ENCODE measurements at places on chromosomes 2 and 18. TPM values are rescaled to one million over a fixed set of nuclear protein-coding genes. Genes with fewer than 3 reads are reported as not detected.

GRCh38 chr2:235216901-235217300, 265.1 kb downstream of the SH3BP4 start:
- H3K4me1 ChIP-seq: no peaks in the 10 kb centered on the region
- no peaks in the 10 kb centered on the region for H3K36me3 ChIP-seq
- no peaks in the 10 kb centered on the region for H3K27me3 ChIP-seq
- H3K27ac ChIP-seq: no peak overlapping the region

DNA sequence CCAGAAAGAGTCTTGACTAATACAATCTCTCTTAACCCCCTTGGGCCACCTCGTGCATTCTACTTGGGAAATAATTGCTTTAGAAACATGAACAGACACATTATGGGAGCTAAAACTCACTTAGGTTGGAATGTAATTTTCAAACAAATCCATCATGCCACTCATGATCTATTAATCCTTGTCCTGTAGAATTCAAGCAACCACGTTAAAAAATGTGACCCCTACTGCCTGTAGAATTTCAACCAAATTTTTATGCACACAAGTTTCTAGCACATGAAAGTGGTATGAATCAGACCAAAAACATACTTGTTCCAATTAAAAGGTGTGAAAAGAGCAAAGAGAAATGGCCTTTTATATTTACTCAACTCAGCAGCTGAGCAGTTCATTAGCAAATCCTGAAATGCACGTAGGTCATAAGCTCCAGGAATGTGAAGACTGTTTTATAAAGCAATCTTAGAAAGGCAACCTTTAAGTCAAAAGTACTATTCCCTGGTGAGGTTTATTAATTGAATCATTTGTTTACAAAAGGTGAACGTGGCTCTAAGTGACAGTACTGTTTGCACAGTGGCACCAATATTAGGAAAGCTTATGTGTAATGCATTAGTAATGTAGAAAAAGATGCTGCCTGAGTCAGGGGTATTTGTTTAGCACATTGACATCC, 459.4 kb upstream of the UBE2E3 start:
- H3K4me1 ChIP-seq: no peaks in the 10 kb centered on the region
- H3K27me3 ChIP-seq: no peaks in the 10 kb centered on the region
- no peak overlapping the region for H3K27ac ChIP-seq
- H3K4me3 ChIP-seq: no peak overlapping the region
- no peaks in the 10 kb centered on the region for H3K36me3 ChIP-seq
- DNase-seq: no peak

DNA sequence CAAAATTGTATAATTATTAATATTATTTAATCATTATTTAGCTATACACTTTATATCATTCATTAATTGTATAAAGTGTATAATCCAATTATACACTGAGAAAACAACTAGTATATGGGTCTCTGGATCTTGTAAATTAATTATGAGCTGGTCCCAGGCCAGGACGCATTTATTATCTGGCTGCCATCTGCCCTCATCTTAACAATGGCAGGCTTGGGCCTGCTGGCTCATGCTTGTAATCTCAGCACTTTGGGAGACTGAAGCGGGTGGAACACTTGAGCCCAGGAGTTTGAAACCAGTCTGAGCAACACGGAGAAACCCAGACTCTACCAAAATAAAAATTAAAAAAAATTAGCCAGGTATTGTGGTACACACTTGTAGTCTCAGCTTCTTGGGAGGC, 502.2 kb upstream of the NRXN1 start:
- no peak overlapping the region for H3K4me3 ChIP-seq
- DNase-seq: no peak
- no peaks in the 10 kb centered on the region for H3K27me3 ChIP-seq
- H3K36me3 ChIP-seq: no peaks in the 10 kb centered on the region
- no peak overlapping the region for H3K27ac ChIP-seq

- no peaks in the 10 kb centered on the region for H3K27me3 ChIP-seq
- no peaks in the 10 kb centered on the region for H3K4me1 ChIP-seq
- H3K4me3 ChIP-seq: no peak overlapping the region
- no peaks in the 10 kb centered on the region for H3K36me3 ChIP-seq
- no peak overlapping the region for H3K27ac ChIP-seq
Observed at GRCh38 chr2:123086613-123087385, 938.3 kb upstream of the CNTNAP5 start.

DNA sequence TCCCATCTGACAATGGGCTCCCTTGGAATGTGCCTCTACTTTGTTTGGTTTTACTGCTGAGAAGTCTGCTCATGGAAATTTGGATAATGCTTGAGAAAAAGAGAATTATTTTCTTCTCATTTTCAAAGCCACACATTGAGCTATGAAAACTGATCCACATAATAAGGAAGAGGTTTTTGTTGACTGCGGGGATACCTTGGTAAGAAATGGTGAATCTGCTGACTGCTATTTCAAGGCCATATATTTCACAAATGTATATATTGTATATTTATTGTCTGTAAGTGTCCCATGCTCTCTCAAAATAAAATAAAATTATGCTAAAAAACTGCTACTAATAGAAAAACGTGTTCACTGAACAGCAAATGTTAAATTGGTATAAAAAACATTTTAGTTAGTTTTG, 15.1 kb downstream of the SH3YL1 start:
- DNase-seq: no peak
- no peak overlapping the region for H3K4me3 ChIP-seq
- H3K27ac ChIP-seq: no peak overlapping the region
- H3K27me3 ChIP-seq: no peaks in the 10 kb centered on the region
- H3K36me3 ChIP-seq: no peaks in the 10 kb centered on the region
- H3K4me1 ChIP-seq: no peaks in the 10 kb centered on the region

DNA sequence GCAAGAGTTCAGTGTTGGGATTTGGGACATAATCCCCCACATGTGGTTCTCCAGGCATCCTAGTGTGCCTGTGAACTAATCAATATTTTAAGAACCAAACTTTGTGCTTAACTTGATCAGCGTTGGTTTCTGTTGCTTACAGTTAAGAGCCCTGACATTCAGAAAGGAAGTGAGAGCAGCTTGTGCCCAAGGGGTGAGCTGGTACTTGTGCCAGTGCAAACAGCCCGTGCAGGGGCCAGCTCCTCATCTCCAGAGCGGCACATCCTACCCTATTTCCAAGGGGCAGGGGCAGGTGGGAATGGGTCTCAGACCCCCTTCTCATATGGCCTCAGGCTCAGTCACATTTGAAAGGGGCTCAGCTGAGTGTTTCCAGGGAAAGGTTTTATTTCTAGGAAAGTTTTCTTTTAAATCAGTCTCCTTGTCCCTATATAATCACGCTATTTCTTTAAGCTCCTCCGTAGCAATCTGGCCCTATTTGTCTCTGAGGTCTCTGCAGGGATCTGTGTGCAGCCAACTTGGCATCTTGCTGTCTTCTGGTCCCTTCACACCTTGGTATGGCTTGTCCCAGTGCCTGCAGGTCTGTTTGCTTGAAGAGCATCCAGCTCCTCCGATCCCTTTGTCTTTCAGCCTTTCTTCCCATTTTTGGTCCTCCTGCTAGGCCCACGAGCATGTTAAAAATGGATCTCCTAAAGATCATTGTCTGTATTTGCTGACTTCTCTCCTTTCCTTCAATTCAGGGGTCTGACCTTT, 358.9 kb downstream of the HRH4 start:
- DNase-seq: no peak
- no peaks in the 10 kb centered on the region for H3K36me3 ChIP-seq
- no peak overlapping the region for H3K4me3 ChIP-seq
- H3K4me1 ChIP-seq: no peaks in the 10 kb centered on the region
- no peak overlapping the region for H3K27ac ChIP-seq

DNA sequence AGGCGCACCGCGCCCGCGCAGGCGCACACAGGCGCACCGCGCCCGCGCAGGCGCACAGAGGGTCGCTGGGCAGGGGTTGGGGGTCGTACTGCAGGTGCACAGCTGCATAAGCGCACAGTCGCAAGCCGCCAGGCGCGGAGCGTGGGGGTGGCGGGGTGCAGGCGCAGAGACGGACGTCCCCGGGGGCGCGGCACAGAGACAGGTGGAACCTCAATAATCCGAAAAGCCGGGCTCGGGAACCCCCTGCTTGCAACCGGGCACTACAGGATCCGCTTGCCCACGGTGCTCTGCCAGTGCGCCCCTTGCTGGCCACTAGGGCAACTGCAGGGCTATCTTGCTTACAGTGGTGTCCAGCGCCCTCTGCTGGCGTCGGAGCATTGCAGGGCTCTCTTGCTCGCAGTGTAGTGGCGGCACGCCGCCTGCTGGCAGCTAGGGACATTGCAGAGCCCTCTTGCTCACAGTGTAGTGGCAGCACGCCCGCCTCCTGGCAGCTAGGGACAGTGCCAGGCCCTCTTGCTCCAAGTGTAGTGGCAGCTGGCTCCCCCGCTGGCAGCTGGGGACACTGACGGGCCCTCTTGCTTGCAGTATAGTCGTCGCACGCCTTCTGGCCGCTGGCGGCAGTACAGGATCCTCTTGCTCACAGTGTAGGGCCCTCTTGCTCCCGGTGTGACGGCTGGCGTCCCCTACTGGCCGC, 34.9 kb downstream of the FAM110C start:
- peak; percentile 48 for DNase-seq
- no peaks in the 10 kb centered on the region for H3K4me1 ChIP-seq
- H3K36me3 ChIP-seq: no peaks in the 10 kb centered on the region
- H3K27me3 ChIP-seq: no peaks in the 10 kb centered on the region

GRCh38 chr18:44885507-44885906, 204.8 kb downstream of the SETBP1 start:
- H3K36me3 ChIP-seq: no peaks in the 10 kb centered on the region
- DNase-seq: no peak
- no peak overlapping the region for H3K27ac ChIP-seq
- no peaks in the 10 kb centered on the region for H3K4me1 ChIP-seq

- H3K4me1 ChIP-seq: no peaks in the 10 kb centered on the region
- H3K27ac ChIP-seq: no peak overlapping the region
- no peaks in the 10 kb centered on the region for H3K36me3 ChIP-seq
Observed at GRCh38 chr2:62631160-62632085, 74.1 kb upstream of the EHBP1 start.

- H3K36me3 ChIP-seq: no peaks in the 10 kb centered on the region
- no peak overlapping the region for H3K27ac ChIP-seq
- no peaks in the 10 kb centered on the region for H3K27me3 ChIP-seq
- H3K4me3 ChIP-seq: no peak overlapping the region
- DNase-seq: no peak
- H3K4me1 ChIP-seq: no peaks in the 10 kb centered on the region
Observed at GRCh38 chr18:64097497-64097896, 51.4 kb downstream of the LINC00305 start.

- H3K4me3 ChIP-seq: no peak overlapping the region
- no peak overlapping the region for H3K27ac ChIP-seq
- no peaks in the 10 kb centered on the region for H3K27me3 ChIP-seq
- H3K36me3 ChIP-seq: no peaks in the 10 kb centered on the region
Observed at GRCh38 chr18:23291456-23292205, 156.3 kb downstream of the CABLES1 start.

DNA sequence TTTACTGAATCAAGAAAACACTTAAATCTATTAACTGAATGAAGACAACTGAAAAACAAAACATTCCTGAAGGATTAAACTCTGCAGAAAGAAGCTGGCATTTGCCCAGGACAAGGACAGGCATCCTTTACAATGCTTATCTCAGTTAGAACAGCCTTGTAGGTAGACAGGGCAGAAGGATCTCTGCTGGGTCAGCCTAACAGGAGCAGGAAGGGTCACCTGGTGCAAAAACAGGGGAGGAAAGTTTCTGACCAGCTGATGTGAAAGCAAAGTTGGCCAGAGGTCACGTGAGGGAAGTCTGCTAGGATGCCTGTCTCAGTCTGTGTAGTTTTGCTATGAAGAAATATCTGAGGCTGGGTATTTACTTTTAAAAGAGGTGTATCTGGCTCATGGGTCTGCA, 348.6 kb downstream of the ANAPC1 start:
- no peak overlapping the region for H3K4me3 ChIP-seq
- no peak overlapping the region for H3K27ac ChIP-seq
- H3K36me3 ChIP-seq: no peaks in the 10 kb centered on the region
- H3K4me1 ChIP-seq: peaks cover 7% of the 10 kb centered on the region

DNA sequence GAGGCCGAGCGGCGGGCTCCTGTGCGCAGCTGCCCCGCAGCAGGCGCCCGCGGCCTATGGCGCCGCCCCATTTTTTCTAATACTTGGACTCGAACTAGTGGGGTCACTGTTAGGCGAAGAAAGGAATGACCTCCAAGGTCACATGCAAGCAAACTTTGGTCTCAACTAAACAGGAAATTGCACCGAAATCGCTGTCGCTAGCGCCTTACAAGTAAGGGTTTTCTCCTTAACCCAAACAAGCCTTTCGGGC, 339 bp downstream of the ACAA2 start:
- peak overlapping the region; percentile 79 for H3K27ac ChIP-seq
- DNase-seq: peak; percentile 51
- H3K27me3 ChIP-seq: no peaks in the 10 kb centered on the region

- no peak for DNase-seq
- no peaks in the 10 kb centered on the region for H3K36me3 ChIP-seq
- H3K4me3 ChIP-seq: no peak overlapping the region
- no peaks in the 10 kb centered on the region for H3K4me1 ChIP-seq
- H3K27ac ChIP-seq: no peak overlapping the region
Observed at GRCh38 chr2:22209545-22209944, 1085.8 kb downstream of the TDRD15 start.

DNA sequence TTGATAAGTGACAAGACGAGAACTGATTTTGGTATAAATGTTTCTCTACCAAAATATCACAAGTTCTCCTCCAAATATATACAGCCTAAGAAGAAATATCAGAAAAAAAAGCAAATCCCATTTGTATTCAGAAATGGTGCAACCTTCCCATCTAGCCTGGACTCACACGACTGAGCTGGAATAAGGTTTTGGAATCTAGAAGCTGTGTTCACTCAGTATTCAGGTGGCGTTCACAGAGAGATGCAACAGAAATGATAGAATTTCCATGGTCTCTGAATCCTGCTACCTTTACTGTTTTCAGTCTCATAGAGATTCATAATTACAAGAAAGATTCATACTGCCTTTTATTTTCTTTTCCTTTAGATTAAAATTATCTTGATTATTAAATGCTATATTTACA, 347.2 kb upstream of the TRIB2 start:
- no peak overlapping the region for H3K4me3 ChIP-seq
- no peaks in the 10 kb centered on the region for H3K36me3 ChIP-seq
- H3K27ac ChIP-seq: no peak overlapping the region
- DNase-seq: no peak
- H3K4me1 ChIP-seq: no peaks in the 10 kb centered on the region

GRCh38 chr2:96710985-96711384, 28.9 kb downstream of the LMAN2L start:
- no peak overlapping the region for H3K27ac ChIP-seq
- no peak for DNase-seq
- no peak overlapping the region for H3K4me3 ChIP-seq
- H3K36me3 ChIP-seq: no peaks in the 10 kb centered on the region
- H3K4me1 ChIP-seq: no peaks in the 10 kb centered on the region
- no peaks in the 10 kb centered on the region for H3K27me3 ChIP-seq

- no peaks in the 10 kb centered on the region for H3K36me3 ChIP-seq
- no peak overlapping the region for H3K4me3 ChIP-seq
- DNase-seq: no peak
- H3K4me1 ChIP-seq: no peaks in the 10 kb centered on the region
Observed at GRCh38 chr2:215160081-215160480, 21.7 kb upstream of the ABCA12 start.

Gene MDH1B
- polyA plus RNA-seq: 3.1 TPM

Gene AGXT
- 0.47 TPM for polyA plus RNA-seq

Gene GPBAR1
- 2.1 TPM for polyA plus RNA-seq

Gene MYO1B
- 6.9 TPM for polyA plus RNA-seq

Gene GALNT3
- 5.5 TPM for polyA plus RNA-seq

Gene MYO3B
- polyA plus RNA-seq: 0.08 TPM

Gene OXER1
- 0.16 TPM for polyA plus RNA-seq

Gene CHCHD5
- polyA plus RNA-seq: 29.9 TPM

Gene CACNB4
- polyA plus RNA-seq: 1.0 TPM

Gene SKA1
- polyA plus RNA-seq: 0.40 TPM

Measured in adrenal gland (tissue), 19 donors.